ENCODE measurements at places on chromosomes 1 and 21. TPM values are rescaled to one million over a fixed set of nuclear protein-coding genes. Genes with fewer than 3 reads are reported as not detected.

GRCh38 chr1:116323491-116323890 lies 49.6 kb upstream of the ATP1A1 start:
- H3K36me3 ChIP-seq = no peaks in the 10 kb centered on the region
- H3K4me1 ChIP-seq = peaks cover 11% of the 10 kb centered on the region
- no peak overlapping the region for H3K27ac ChIP-seq
- DNase-seq = no peak

- DNase-seq = no peak
- H3K4me1 ChIP-seq = peaks cover 20% of the 10 kb centered on the region
- H3K4me3 ChIP-seq = no peak overlapping the region
- peaks cover 6% of the 10 kb centered on the region for H3K27me3 ChIP-seq
Observed at GRCh38 chr1:50426702-50427085, 3.5 kb upstream of the DMRTA2 start.

Gene CAMTA1
- 140 TPM for polyA plus RNA-seq

GRCh38 chr21:22201126-22201525 lies 1202.9 kb downstream of the NCAM2 start:
- H3K27ac ChIP-seq = no peak overlapping the region
- no peak overlapping the region for H3K4me3 ChIP-seq
- H3K27me3 ChIP-seq = no peaks in the 10 kb centered on the region
- no peaks in the 10 kb centered on the region for H3K36me3 ChIP-seq
- DNase-seq = no peak

Gene FASLG
- polyA plus RNA-seq = 0.20 TPM

GRCh38 chr1:8456308-8456912 lies 138.5 kb downstream of the SLC45A1 start:
- peaks cover 17% of the 10 kb centered on the region for H3K4me1 ChIP-seq
- no peak overlapping the region for H3K4me3 ChIP-seq
- no peaks in the 10 kb centered on the region for H3K36me3 ChIP-seq
- H3K27ac ChIP-seq = peak overlapping the region; percentile 55
- DNase-seq = peak; percentile 80

Gene CPLANE2
- 5.3 TPM for polyA plus RNA-seq

DNA sequence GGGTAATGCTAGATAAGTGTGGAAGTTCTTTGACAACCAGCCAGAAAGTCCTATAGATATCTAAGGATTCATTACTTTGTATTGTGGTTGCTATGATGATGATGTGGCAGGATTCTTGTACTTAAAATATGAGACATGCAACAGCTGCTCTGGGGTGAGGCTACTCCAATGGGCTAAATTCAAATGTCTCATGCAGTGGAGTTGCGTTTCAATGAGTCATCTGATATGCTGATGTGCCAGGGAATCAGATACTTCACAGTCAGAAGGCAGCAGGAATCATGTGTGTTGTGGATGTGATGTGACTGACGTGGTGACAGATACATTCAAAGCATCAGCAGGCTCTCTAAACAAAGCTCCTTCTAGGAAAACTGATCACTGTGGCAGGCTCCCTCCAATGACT lies 66.5 kb downstream of the TSEN15 start:
- no peaks in the 10 kb centered on the region for H3K36me3 ChIP-seq
- no peaks in the 10 kb centered on the region for H3K27me3 ChIP-seq
- no peak overlapping the region for H3K27ac ChIP-seq

Gene APCS
- polyA plus RNA-seq = not detected

DNA sequence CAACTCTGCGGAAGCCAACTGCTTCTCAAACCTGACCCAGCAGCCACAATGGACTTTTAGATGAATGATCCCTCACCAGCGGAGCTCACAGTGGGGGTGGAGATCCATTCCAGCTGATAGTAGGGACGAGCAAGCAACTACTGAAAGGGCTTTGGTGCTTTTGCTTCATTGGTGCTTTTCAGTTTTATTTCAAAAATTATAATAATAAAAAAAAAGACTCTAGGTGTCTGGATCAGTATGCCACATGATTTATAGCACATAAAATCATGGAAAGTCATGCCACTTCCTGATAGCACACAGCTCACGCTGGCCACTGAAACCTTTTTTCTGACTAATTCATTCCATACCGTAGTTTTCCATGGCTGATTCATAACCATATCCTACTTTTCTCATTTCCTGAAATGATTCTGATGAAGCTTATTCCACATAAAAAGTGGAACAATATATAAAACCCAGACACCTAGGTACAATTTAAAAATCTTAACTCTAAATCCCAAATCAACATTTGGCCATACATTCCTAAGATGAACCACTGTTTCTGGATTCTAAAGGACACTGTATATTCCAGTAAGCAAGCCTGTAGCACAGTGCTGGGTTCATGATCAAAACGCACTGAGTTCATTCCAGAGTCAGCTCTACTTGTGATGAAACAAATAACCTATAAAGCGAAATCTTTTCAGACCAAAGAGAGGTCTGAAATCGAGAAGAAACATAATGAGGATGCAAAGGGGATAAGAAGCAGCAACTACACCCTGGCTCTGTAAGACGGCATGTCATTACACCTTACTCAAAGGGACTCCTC lies 41.3 kb upstream of the KCNE1 start:
- no peaks in the 10 kb centered on the region for H3K36me3 ChIP-seq
- H3K4me3 ChIP-seq = no peak overlapping the region
- H3K27me3 ChIP-seq = no peaks in the 10 kb centered on the region
- no peaks in the 10 kb centered on the region for H3K4me1 ChIP-seq
- no peak for DNase-seq

GRCh38 chr21:17711896-17712295 lies 99.2 kb upstream of the BTG3 start:
- DNase-seq = no peak
- H3K36me3 ChIP-seq = no peaks in the 10 kb centered on the region
- H3K4me3 ChIP-seq = no peak overlapping the region
- no peaks in the 10 kb centered on the region for H3K27me3 ChIP-seq
- H3K27ac ChIP-seq = no peak overlapping the region

Gene MROH9
- polyA plus RNA-seq = 0.71 TPM

- H3K36me3 ChIP-seq = no peaks in the 10 kb centered on the region
- peak; percentile 13 for DNase-seq
- peaks cover 2% of the 10 kb centered on the region for H3K4me1 ChIP-seq
- H3K4me3 ChIP-seq = no peak within 1 kb of the TSS
Observed at GRCh38 chr1:13513895-13514546, at the start of gene LRRC38. Gene LRRC38 (minus strand): TSS chr1:13514003. CDS start chr1:13513593, 410 bp downstream.

DNA sequence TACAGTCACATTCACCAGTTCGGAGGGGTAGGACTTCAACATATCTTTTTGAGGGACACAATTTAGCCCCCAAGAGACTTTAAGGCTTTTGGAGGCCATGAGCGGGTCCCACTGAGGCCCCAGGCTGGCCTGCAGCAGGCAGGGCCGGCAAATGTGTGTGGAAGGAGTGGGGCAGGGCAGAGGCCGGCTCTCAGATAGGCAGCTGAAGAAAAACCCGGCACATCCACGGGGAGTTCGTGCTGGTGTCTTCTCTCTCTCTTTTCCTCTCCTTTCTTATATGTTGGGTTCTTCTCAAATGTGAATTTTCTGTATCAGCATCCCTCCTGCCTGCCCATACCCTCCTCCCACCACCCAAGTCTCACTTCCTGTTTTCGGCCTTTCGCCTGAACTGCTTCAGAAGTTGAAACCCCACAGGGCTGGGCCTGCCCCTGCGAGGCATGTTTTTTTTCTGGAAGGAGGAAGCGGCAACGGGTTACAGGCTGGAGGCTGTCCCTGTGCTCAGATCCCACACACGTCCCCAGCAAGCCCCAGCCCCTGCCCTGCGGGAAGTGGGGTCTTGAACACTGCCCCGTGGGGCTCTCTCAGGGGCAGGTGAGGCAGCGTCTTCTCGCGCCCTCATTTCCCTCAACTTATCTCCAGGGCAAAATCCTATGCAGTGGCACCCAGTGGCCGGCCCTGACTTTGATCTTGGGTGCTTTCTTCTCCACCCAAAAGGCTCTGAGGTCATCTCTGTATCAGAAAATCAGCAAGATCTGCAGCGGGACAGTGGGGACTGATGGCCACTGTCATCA lies 9.7 kb upstream of the UMODL1 start:
- peak; percentile 34 for DNase-seq
- no peaks in the 10 kb centered on the region for H3K27me3 ChIP-seq
- no peaks in the 10 kb centered on the region for H3K36me3 ChIP-seq
- H3K4me3 ChIP-seq = no peak overlapping the region
- H3K4me1 ChIP-seq = peaks cover 20% of the 10 kb centered on the region
- peak overlapping the region; percentile 51 for H3K27ac ChIP-seq

DNA sequence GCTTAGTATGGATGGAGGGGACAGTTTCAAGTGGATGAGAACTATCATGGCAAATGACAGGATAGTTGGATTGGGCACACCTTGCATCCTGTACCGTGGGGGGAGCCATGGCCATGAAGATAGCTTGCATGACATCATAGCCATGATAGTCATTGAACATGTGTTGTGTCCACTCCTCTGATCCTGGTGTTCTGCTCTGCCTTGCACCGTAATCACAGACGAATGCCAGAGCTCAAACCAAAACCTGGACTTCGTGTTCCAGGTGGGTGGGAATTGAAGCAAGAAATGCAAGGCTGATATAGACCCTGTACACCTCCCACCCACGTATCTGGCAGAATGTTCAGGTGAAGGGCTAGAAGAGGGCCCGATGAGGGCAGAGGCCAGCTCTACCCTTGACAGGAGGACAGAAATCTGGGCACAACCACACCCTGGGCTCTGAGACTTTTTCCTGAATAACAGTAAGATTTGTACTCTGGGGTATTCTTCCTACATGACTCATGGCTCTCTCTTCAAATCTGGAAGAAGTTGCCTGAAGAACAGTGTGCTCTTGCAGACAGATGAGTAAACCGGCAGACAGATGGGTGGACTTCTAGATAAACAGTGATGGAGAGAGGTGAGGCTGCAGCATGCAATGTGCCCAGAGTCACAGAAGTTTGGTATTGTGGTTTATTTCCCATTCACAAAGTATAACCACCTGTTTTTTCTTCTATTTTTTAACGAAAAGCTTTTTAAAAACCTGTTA lies 45.0 kb downstream of the KCNJ6 start:
- no peaks in the 10 kb centered on the region for H3K4me1 ChIP-seq
- no peaks in the 10 kb centered on the region for H3K27me3 ChIP-seq
- no peaks in the 10 kb centered on the region for H3K36me3 ChIP-seq
- H3K4me3 ChIP-seq = no peak overlapping the region
- DNase-seq = no peak
- no peak overlapping the region for H3K27ac ChIP-seq

DNA sequence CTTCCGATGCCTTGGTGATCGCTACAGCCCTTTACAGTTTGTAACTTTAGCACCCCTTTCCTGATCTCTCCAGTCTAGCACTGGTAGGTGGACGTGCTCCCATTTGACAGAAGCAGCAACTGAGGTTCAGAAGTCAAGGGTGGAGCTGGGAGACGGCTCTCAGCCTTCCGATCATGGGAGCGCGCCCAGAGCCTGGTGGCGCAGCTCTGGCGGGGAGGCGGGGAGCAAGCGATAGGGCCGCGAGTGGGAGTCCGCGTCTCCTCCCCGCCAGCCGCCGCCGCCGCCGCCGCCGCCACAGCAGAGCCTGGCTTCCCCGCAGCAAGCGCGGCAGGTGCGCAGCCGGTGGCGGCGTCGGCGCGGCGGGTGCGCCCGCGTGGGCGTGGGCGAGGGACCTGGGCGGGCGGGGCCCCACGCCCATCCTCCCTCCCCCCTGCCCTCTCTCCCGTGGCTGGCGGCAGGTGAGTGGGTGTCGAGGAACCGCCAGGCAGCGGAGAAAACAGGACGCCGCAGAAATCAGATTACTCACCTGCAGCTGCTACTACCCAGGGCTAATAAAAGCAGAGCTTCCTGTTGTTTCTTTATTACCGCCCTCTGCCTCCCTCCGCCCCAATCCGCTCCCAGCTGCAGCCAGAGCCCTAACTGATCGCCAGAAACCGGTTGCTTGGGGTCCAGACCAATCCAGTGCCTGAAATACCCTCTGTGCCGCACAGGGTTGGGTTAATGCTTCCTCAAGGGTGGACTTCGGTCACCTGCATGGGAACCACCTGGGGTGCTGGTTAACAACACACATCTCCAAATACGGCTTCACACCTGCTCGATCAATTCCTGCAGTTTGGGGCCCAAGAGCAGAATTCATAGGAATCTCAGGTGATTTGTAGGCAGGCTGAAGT lies 60.2 kb upstream of the ID3 start:
- peak; percentile 42 for DNase-seq
- no peaks in the 10 kb centered on the region for H3K27me3 ChIP-seq
- H3K27ac ChIP-seq = peak overlapping the region; percentile 22
- no peaks in the 10 kb centered on the region for H3K4me1 ChIP-seq
- H3K36me3 ChIP-seq = no peaks in the 10 kb centered on the region
- peak overlapping the region; percentile 7 for H3K4me3 ChIP-seq

GRCh38 chr1:2330519-2331199 lies 60.7 kb downstream of the MORN1 start:
- H3K27me3 ChIP-seq = no peaks in the 10 kb centered on the region
- no peak overlapping the region for H3K27ac ChIP-seq
- no peaks in the 10 kb centered on the region for H3K36me3 ChIP-seq
- peak; percentile 89 for DNase-seq
- no peak overlapping the region for H3K4me3 ChIP-seq
- peaks cover 4% of the 10 kb centered on the region for H3K4me1 ChIP-seq

GRCh38 chr1:31712068-31712467 lies 8.3 kb upstream of the COL16A1 start:
- peaks cover 38% of the 10 kb centered on the region for H3K4me1 ChIP-seq
- H3K36me3 ChIP-seq = no peaks in the 10 kb centered on the region
- H3K27me3 ChIP-seq = no peaks in the 10 kb centered on the region
- no peak overlapping the region for H3K27ac ChIP-seq
- H3K4me3 ChIP-seq = no peak overlapping the region

Gene LENEP
- polyA plus RNA-seq = not detected

GRCh38 chr1:93442741-93443140 lies 5.2 kb upstream of the FNBP1L start:
- no peaks in the 10 kb centered on the region for H3K4me1 ChIP-seq
- no peaks in the 10 kb centered on the region for H3K27me3 ChIP-seq
- H3K4me3 ChIP-seq = no peak overlapping the region
- no peak for DNase-seq
- H3K36me3 ChIP-seq = no peaks in the 10 kb centered on the region
- no peak overlapping the region for H3K27ac ChIP-seq

GRCh38 chr21:27536319-27536718 lies 569.4 kb upstream of the ADAMTS5 start:
- peaks cover 5% of the 10 kb centered on the region for H3K4me1 ChIP-seq
- H3K27me3 ChIP-seq = no peaks in the 10 kb centered on the region
- no peak overlapping the region for H3K4me3 ChIP-seq
- H3K36me3 ChIP-seq = no peaks in the 10 kb centered on the region
- no peak for DNase-seq

DNA sequence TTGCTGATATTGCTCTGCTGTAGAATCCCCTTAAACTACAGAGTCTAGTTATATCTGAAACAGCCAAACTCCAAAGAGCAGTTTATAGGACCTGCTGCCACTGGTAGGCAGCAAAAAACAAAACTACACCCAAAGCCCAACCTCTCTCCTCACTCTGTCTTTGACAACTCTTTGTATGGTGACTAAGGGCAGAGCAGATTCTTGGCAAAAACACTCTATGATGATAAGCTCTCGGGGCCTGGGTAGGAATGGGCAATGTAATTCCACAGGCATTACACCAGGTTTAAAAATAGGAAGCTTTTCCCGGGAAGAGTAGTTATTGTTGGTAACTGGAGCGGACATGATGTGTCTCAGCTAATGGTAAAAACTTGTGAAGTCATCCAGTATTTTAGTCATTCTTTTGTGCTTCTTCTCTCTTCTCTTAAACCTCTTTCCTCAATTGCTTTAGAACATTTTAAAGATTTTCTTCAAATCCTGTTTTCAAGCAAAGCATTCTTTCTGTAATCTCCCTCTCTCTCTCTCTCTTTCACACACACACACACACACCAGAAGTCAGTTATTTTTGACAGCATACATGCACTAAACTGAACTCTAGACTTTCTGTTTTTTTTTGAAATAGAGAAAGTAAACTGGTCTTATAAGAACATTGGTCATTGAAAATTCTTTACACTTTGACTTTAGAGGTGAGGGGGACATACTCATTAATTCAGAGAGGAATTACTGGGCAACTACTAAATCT lies 193.5 kb downstream of the PAPPA2 start:
- no peak overlapping the region for H3K4me3 ChIP-seq
- H3K4me1 ChIP-seq = no peaks in the 10 kb centered on the region
- H3K27ac ChIP-seq = peak overlapping the region; percentile 96
- no peaks in the 10 kb centered on the region for H3K36me3 ChIP-seq

Data from lung (tissue), 17 donors.